ENCODE measurements at places on chromosomes 16 and 17.

GRCh38 chr17:40038882-40039513 is 15.2 kb downstream of the MED24 start:
- no peak for DNase-seq

GRCh38 chr17:32015245-32016013 is 8.2 kb downstream of the LRRC37B start:
- DNase-seq = no peak

- DNase-seq = no peak
These were observed 223.9 kb upstream of the HS3ST3A1 start for GRCh38 chr17:13825526-13826040.

DNA sequence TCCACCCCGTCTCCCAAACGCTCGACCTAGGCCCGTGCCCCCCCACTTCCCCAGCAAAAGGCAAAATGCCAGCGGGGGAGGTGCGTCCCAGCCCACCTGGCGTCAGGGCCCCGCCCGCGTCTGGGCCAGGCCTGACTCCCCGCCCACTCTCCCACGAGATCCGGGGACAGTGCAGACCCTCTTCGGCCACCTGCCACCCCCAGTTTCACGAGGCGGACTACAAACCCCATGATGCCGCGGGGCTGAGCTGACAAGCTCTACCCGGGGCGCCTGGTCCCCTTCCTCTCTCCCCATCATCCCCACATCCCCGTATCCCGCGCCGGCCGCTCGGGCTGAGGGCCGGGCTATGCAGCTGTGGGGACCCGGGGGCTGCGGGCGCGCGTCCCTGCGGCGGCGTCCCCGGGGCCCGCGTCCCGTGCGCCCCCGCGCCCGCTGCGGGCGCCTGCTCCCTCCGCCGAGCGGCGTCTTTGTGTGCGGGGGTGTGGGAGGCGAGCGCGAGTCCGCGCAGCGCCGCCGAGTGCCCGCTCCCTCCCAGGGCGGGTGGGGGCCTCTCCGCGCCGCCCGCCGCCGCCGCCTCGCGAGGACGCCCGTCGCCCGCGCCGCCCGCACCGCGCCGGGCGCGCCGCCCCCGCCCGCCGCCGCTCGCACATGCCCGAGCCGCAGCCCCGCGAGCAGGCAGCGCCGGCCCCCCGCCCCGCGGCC is at the start of gene ANKRD13B:
ANKRD13B (plus strand) TSS at position 283 of the 702 bp plus-strand sequence. CDS start 490 bp downstream, outside the sequence.
- DNase-seq = no peak

- no peak for DNase-seq
These were observed 352.1 kb upstream of the TBX2 start for GRCh38 chr17:61047515-61047914.

GRCh38 chr16:7382521-7382920 is 49.9 kb downstream of the RBFOX1 start:
- DNase-seq = no peak

GRCh38 chr17:48564188-48565021 is 13.7 kb downstream of the HOXB4 start:
- DNase-seq = no peak

DNA sequence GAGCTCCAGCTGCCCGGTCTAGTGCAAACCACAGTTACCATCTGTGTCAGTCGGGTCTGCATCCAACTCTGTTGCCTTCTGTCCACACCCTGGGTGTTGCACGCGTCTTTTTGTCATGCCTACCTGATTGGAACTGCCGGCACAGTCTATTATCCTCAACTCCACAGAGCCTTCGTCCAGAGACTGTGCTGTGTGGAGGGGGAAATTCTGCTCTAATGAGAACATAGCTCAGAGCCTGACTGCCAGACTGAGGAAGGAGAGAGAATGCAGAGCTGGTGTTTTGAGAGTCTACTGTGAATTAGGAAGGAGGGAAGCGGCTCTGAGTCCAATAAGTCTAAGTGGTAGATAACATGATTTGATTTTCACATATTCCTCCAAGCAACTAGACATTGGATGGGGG is 68.3 kb upstream of the GPR139 start:
- no peak for DNase-seq

DNA sequence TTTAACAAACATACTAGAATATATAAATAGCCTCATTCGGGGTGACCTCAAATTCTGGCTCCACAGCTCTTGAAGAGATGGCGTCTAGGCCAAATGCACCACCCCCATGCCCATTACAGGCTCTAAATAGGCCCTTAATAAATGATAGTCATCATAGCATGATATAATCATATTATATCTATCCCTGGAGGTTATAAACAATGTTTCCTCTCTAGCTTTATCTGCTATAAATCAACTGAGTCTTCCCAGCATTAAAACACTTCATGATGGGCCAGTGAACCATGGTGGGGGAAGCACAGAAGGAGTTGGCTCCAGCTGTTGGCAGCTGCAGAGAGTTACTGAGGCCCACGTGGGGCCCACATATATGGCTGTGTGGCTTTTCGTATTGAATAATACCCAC is 214.9 kb upstream of the MPHOSPH6 start:
- no peak for DNase-seq

GRCh38 chr16:58842156-58842555 is 108.0 kb upstream of the GOT2 start:
- no peak for DNase-seq

All from neuronal stem cell (in vitro differentiated cells).